ENCODE measurements at places on chromosomes 2 and 18. TPM values are rescaled to one million over a fixed set of nuclear protein-coding genes. Genes with fewer than 3 reads are reported as not detected.

The SPRED2 gene
- total RNA-seq, result 11.0 TPM

The ALPP gene
- total RNA-seq, result not detected

The STEAP3 gene
- 118 TPM for total RNA-seq

The UCN gene
- total RNA-seq, result 2.0 TPM

The CHST9 gene
- total RNA-seq, result 20.9 TPM

The MYCN gene
- 0.35 TPM for total RNA-seq

The ZNF521 gene
- 1.7 TPM for total RNA-seq

The DES gene
- total RNA-seq, result 3.2 TPM

The KCTD1 gene
- total RNA-seq, result 6.8 TPM

DNA sequence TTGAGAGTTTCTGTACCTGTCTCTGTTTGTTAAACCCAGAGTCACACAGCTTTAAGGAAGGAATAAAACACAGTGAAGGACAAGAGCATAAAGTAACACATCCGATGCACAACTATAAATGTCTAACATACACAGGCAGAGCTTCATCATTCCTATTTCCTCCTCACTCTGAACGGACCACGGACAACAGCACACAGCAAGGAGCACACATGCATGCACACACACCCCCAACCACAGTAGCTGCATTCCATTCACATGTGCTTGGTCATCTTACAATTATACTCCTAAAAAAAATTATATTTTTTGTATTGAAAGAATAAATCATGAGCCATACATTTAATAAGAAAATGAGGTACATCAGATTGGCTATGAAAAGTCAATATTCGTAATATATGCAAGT lies 58.3 kb downstream of the ID2 start:
- no peaks in the 10 kb centered on the region for H3K27me3 ChIP-seq
- no peaks in the 10 kb centered on the region for H3K4me1 ChIP-seq
- H3K4me3 ChIP-seq, result no peak overlapping the region
- DNase-seq, result no peak
- H3K36me3 ChIP-seq, result no peaks in the 10 kb centered on the region

- no peaks in the 10 kb centered on the region for H3K36me3 ChIP-seq
- no peak overlapping the region for H3K27ac ChIP-seq
These were observed 161.4 kb downstream of the RPIA start for GRCh38 chr2:88852753-88853402.

GRCh38 chr2:155223781-155224406 lies 525.4 kb downstream of the KCNJ3 start:
- no peak for DNase-seq
- H3K27ac ChIP-seq, result no peak overlapping the region
- no peaks in the 10 kb centered on the region for H3K4me1 ChIP-seq
- H3K4me3 ChIP-seq, result no peak overlapping the region

GRCh38 chr2:10901160-10901939 lies 10.4 kb upstream of the KCNF1 start:
- no peaks in the 10 kb centered on the region for H3K4me1 ChIP-seq
- H3K27ac ChIP-seq, result no peak overlapping the region
- H3K36me3 ChIP-seq, result no peaks in the 10 kb centered on the region
- DNase-seq, result no peak
- H3K27me3 ChIP-seq, result no peaks in the 10 kb centered on the region
- H3K4me3 ChIP-seq, result no peak overlapping the region

- H3K4me1 ChIP-seq, result no peaks in the 10 kb centered on the region
- no peaks in the 10 kb centered on the region for H3K36me3 ChIP-seq
- no peak overlapping the region for H3K27ac ChIP-seq
- no peak overlapping the region for H3K4me3 ChIP-seq
- DNase-seq, result no peak
- H3K27me3 ChIP-seq, result no peaks in the 10 kb centered on the region
These were observed 59.2 kb upstream of the ATL2 start for GRCh38 chr2:38436227-38436664.

- DNase-seq, result no peak
- no peaks in the 10 kb centered on the region for H3K36me3 ChIP-seq
- H3K27ac ChIP-seq, result no peak overlapping the region
- H3K4me1 ChIP-seq, result no peaks in the 10 kb centered on the region
These were observed 43.2 kb downstream of the TSN start for GRCh38 chr2:121798617-121799016.

DNA sequence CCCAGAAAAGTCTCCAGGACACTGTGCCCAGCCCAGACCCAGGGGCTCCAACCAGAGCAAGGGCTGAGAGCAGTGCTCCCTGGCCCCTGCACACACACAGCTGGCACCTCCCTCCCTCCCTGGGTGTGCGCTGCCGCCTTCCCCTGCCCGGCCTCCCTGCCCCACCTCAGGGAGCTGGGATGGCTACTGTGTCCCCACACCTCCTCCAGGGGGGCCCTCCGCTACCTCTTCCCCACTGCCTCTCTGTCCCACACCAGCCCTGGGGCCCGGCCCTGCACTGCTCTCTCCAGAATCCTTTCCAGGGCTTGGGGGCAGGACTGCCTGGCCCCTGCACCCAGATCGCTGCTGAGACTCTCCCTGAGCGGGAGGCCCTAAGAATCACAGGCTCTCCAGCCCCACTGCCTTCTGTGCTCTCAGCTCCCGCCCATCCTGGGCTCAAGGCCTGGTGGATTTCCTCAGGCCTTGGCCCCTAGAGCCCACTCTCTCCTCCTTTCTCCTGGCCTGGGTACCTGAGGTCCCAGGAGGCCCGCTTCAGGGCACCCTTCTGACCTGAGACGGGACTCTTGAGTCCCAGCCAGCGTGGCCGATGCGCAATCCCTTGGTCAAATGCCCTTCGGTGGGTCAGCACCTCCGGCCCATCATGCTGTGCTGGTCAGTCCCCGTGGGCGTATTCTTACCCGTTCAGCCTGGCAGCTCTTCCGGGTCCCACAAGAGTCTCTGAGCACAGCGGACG lies 276.8 kb upstream of the HDAC4 start:
- no peaks in the 10 kb centered on the region for H3K4me1 ChIP-seq
- DNase-seq, result no peak
- no peak overlapping the region for H3K4me3 ChIP-seq
- no peak overlapping the region for H3K27ac ChIP-seq

DNA sequence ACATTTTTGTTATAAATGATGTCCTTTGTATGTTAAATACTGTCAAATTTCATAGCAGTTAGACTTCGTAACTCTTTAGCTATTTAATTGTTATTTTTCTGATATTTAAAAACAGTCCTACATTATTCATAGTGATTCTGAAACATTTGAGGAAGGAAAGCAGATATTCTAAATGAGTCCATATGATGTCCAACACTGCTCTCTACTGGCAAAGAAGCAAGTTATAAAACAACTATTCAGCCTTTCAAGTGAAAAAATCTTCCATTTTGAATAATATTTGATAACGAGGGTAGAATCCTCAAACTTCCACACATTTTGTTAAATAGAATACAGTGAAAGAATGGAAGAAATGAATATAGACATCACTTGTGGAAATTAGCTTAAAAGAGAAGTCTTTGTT lies 220.8 kb downstream of the GULP1 start:
- no peak for DNase-seq
- H3K36me3 ChIP-seq, result no peaks in the 10 kb centered on the region
- no peaks in the 10 kb centered on the region for H3K4me1 ChIP-seq
- no peaks in the 10 kb centered on the region for H3K27me3 ChIP-seq
- H3K4me3 ChIP-seq, result no peak overlapping the region

DNA sequence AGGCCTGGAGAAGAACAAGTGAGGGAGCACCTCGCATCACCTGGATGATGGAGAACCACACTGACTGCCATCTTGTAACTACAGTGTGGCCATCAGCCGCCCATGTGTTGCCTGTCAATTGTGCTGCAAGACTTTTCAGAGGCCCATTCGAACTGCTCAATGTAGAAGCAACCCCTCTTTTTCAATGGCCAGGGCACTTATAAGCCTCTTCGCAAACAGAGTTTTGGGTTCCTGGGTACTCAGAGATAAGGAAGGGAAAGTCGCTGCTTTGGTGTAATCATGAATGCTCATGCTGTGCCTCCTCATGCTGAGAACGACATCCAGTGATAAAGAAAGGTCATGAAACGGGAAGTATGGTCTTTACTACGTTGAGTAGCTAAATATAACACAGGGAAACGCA lies 143.9 kb upstream of the SLC39A10 start:
- H3K27me3 ChIP-seq, result no peaks in the 10 kb centered on the region
- H3K36me3 ChIP-seq, result no peaks in the 10 kb centered on the region
- DNase-seq, result no peak
- H3K4me1 ChIP-seq, result no peaks in the 10 kb centered on the region

- no peaks in the 10 kb centered on the region for H3K4me1 ChIP-seq
- H3K27ac ChIP-seq, result no peak overlapping the region
- H3K27me3 ChIP-seq, result no peaks in the 10 kb centered on the region
- no peaks in the 10 kb centered on the region for H3K36me3 ChIP-seq
- no peak overlapping the region for H3K4me3 ChIP-seq
- DNase-seq, result no peak
These were observed 65.4 kb downstream of the DOCK10 start for GRCh38 chr2:224976629-224977525.

- H3K4me1 ChIP-seq, result no peaks in the 10 kb centered on the region
- no peak for DNase-seq
- no peak overlapping the region for H3K4me3 ChIP-seq
- no peak overlapping the region for H3K27ac ChIP-seq
- no peaks in the 10 kb centered on the region for H3K36me3 ChIP-seq
- no peaks in the 10 kb centered on the region for H3K27me3 ChIP-seq
These were observed 80.7 kb upstream of the RASGRP3 start for GRCh38 chr2:33395655-33396249.

GRCh38 chr2:68715353-68716041 lies 19.1 kb upstream of the ARHGAP25 start:
- DNase-seq, result peak; percentile 74
- no peaks in the 10 kb centered on the region for H3K27me3 ChIP-seq
- no peaks in the 10 kb centered on the region for H3K36me3 ChIP-seq
- no peak overlapping the region for H3K4me3 ChIP-seq

DNA sequence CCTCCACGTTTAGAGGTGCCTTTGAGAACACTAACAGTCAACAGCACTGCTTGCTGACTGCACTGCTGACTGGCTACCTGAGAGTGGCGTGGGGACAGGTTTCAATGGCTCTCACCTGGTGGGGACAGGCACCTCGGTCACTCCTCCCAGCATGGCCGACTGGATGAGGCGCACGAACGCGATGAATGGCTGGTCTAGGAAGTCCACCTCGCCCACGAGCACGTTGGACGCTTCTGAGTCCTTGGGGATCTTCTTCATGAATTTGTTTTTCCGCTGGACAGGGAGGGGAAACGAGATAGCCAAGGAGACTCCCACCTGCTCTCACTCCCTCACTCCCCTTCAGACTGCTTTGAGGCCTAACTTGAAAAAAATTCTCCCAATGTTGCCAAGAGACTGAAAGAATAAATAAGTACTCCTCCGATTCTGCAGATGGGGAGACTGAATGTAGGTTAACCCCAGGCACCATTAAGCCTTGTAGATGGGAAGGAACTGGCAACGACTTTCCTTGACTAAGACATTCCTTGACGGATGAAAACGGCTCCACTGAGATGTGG lies 57.3 kb downstream of the MTHFD2 start:
- H3K4me1 ChIP-seq, result no peaks in the 10 kb centered on the region
- no peaks in the 10 kb centered on the region for H3K36me3 ChIP-seq
- no peak for DNase-seq

GRCh38 chr18:74806073-74806472 lies 208.4 kb downstream of the ZNF407 start:
- H3K36me3 ChIP-seq, result no peaks in the 10 kb centered on the region
- no peaks in the 10 kb centered on the region for H3K27me3 ChIP-seq
- H3K27ac ChIP-seq, result no peak overlapping the region
- no peak overlapping the region for H3K4me3 ChIP-seq
- H3K4me1 ChIP-seq, result no peaks in the 10 kb centered on the region

- no peak overlapping the region for H3K27ac ChIP-seq
- peaks cover 12% of the 10 kb centered on the region for H3K4me1 ChIP-seq
- DNase-seq, result no peak
- H3K27me3 ChIP-seq, result no peaks in the 10 kb centered on the region
These were observed 190.1 kb downstream of the MGAT5 start for GRCh38 chr2:134443814-134444480.

DNA sequence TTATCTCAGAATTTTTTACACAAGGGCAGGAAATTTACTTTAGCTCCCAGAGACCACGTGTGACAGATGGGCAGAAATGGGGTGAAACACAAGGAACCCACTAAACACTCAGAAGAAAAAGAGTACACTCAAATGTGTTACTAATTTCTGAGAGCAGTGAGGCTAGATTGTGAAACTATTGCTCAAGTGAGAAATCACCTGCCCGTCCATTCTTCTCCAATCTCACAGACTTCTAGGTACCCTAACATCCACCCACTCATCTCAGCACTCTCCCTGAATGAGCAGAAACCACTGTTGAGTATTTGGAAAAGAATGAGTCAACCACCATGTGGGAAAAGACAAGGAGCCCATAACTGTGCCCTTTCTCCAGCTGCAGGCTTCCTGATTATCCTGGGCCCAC lies 293.0 kb upstream of the CDH2 start:
- H3K27me3 ChIP-seq, result no peaks in the 10 kb centered on the region
- H3K4me3 ChIP-seq, result no peak overlapping the region
- no peaks in the 10 kb centered on the region for H3K4me1 ChIP-seq
- H3K27ac ChIP-seq, result no peak overlapping the region

- H3K4me1 ChIP-seq, result no peaks in the 10 kb centered on the region
- H3K27ac ChIP-seq, result no peak overlapping the region
- no peaks in the 10 kb centered on the region for H3K27me3 ChIP-seq
- no peak for DNase-seq
- H3K36me3 ChIP-seq, result no peaks in the 10 kb centered on the region
These were observed 25.5 kb upstream of the YWHAQ start for GRCh38 chr2:9656270-9656766.

GRCh38 chr2:229719926-229720647 lies 5.7 kb upstream of the DNER start:
- no peak overlapping the region for H3K27ac ChIP-seq
- no peaks in the 10 kb centered on the region for H3K4me1 ChIP-seq
- no peak overlapping the region for H3K4me3 ChIP-seq
- H3K36me3 ChIP-seq, result no peaks in the 10 kb centered on the region
- peaks cover 10% of the 10 kb centered on the region for H3K27me3 ChIP-seq

- DNase-seq, result no peak
- H3K36me3 ChIP-seq, result peaks cover 6% of the 10 kb centered on the region
- no peak overlapping the region for H3K27ac ChIP-seq
- no peak overlapping the region for H3K4me3 ChIP-seq
- H3K27me3 ChIP-seq, result no peaks in the 10 kb centered on the region
These were observed 21.0 kb downstream of the SLC20A1 start for GRCh38 chr2:112666761-112667122.

DNA sequence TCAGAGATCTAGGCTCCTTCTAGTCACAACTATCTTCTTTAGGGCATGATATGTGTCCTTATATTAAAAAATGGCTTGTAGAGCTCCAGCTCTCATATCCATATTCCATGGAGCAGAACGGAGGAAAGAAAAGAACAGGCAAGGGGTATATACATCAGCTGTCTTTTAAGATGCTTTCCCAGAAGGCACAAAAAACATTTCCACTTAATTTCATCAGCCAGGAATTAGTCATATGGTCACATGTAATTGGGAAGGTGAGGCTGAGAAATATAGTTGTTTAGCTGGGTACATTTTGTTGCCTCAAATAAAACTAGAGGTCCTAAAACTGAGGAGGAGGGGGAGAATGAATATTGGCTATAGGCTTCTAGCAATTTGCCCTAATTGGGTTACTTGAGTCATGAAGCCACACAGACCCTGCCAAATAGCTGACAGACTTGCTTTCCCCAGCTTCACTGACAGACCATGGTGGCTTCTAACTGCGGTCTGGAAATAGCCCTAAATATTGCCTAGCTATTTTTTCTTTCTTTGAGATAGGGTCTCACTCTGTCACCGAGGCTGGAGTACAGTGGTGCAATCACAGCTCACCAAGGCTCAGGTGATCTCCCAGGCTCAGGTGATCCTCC lies 20.0 kb downstream of the MAIP1 start:
- DNase-seq, result no peak
- no peak overlapping the region for H3K27ac ChIP-seq
- no peaks in the 10 kb centered on the region for H3K36me3 ChIP-seq
- no peak overlapping the region for H3K4me3 ChIP-seq
- H3K27me3 ChIP-seq, result no peaks in the 10 kb centered on the region
- H3K4me1 ChIP-seq, result peaks cover 47% of the 10 kb centered on the region

Measured in right lobe of liver (tissue), 6 donors.